ENCODE measurements at places on chromosomes 6 and 20.

- peak; percentile 26 for DNase-seq
Measured at GRCh38 chr6:40912158-40912946, 126.7 kb downstream of the UNC5CL start.

GRCh38 chr20:63963784-63964301, 5.9 kb downstream of the ZNF512B start:
- DNase-seq = no peak

DNA sequence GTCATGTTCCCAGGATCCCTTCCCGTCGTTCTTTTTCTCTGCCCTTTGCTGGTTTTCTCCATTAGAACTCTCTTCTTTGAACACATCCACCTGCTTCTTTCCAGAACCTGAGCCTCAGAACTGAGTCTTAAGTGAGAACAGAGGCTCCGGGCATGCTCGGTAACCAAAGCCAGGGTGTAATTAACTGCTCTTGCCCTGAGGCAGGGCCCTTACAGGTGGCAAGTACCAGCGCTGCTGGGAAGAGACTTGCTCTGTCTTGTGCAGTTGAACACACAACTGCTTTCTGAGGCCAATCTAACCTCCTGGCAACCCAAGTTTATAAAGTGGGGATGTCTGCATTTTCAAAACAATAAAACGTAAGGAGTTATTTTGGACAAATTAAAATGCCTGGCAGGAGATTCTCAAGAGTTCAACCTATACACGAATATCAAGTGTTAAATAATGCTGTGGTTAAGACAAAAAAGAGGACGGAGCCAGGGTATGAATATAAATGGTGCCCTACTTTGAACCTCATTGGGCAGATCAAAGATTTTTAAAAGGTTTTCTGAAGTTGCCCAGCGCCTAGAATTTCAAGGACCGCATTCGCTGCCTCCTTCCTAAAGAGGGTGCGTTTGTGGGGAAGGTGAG, 12.4 kb upstream of the DEK start:
- DNase-seq = peak; percentile 42

DNA sequence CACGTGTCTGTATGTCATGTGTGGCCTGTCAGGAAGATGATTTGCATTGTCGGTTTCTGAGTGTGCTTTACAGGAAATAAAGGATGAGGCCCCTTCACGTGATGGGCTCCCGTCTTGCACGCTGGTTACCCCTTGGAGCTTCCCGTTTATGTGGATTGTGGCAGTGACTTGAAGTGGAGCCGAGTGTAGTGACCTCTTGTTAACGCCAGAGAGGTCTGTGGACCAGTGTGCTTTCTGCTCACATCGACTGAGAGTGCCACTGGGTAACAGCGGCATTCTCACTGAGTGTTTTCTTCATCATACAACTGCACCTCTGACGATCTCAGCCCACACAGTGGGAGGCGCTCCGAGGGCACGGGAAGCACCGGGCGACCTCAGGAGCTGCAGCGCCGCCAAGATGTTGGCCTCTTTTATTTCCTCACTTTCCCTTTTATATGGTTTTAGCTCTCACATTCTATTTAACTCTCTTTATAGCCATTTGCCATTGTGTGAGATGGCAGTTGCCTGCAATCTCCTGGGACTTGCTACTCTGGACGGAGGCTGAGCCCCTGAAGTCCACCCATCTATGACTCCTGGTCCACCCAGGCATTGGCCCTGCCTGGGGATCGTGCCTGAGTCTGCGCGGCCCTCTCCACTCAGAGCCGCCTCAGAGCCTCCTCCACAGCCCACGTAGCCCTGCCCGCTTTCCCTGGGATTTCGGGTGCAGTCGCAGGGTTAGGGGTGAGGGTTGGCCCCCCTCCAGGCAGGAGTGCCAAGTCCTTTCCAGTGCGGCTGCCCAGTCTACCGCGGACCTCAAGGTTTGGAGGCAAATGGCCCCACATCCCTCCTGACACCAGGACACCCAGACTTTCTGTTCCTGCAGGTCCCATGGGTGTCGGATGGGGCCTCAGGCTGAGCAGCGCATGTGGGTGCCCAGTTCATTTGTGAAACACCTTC, 238.9 kb downstream of the ERMARD start:
- no peak for DNase-seq

- peak; percentile 78 for DNase-seq
Measured at GRCh38 chr20:33653218-33653899, 8.8 kb upstream of the C20orf144 start.

- no peak for DNase-seq
Measured at GRCh38 chr20:57467742-57468141, 57.2 kb downstream of the CTCFL start.

GRCh38 chr20:63206878-63207277, 9.1 kb downstream of the YTHDF1 start:
- peak; percentile 38 for DNase-seq

DNA sequence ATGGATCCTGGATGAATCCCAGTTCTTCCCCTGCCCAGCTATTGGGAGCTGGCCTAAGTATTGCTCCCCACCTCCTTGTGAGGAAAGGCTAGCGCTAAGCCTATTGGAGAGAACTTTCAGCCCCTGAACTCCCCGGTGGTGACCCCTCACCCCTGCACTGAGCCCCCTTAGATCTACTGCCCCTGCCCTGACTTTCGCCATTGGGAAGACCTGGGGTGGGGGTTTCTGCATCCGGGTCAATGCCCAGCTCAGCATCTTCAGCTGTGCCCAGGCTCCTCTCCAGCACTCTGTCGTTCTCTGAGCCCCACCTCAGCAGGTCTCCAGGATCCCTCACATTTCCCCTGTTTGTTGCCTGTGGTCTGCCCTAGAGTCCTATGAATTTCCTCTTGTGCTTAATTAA, 9.0 kb downstream of the TREML4 start:
- no peak for DNase-seq

- DNase-seq = peak; percentile 50
Measured at GRCh38 chr6:18380158-18380836, 6.9 kb upstream of the RNF144B start.

- DNase-seq = peak; percentile 23
Measured at GRCh38 chr6:8000636-8001035, 63.6 kb downstream of the BLOC1S5 start.

DNA sequence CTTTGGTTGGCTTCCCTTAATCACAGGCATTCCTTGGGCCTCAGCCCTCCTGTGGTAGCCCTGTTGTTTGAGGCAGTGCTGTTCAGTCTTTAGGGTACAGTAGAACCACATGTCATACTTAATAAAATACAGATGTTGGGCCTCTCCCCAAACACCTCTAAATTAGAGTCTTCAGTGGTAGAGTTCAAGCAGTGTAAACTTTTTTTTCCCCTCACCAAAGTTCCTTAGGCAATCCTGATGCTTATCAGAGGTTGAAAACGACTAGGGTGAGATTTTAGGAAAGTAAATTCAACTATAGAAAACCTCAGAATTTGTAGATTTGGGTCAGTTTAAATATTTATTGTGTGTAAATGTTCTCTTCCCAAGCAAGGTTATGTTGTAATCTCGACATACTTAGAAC, 44.6 kb downstream of the BLTP3A start:
- no peak for DNase-seq

- DNase-seq = peak; percentile 92
Measured at GRCh38 chr6:151276112-151276740, 36.5 kb downstream of the AKAP12 start.

GRCh38 chr20:33337119-33337518, 54.1 kb downstream of the BPIFB1 start:
- no peak for DNase-seq

- peak; percentile 5 for DNase-seq
Measured at GRCh38 chr6:88964509-88964908, 1.1 kb upstream of the RNGTT start.

GRCh38 chr6:144190080-144190479, 39.8 kb downstream of the STX11 start:
- no peak for DNase-seq

DNA sequence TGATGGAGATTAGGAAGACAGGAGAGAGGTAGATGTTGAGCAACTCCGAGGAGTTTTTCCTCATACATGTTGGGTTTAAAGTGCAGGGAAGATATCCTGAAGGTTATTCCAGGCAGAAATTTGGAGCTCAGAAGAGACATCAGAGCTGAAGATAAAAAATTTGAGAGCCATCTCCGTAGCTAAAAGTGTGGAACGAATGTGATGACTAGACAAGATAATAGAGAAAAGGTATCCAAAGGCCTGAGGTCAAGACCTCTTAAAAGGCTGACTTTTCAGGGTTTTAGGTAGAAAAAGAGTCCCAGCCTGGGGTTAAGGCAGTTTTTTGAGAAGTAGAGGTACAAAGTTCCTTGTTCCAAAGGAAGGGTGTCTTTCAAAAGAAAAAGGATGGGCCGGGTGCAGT, 214.8 kb downstream of the ESR1 start:
- DNase-seq = no peak

DNA sequence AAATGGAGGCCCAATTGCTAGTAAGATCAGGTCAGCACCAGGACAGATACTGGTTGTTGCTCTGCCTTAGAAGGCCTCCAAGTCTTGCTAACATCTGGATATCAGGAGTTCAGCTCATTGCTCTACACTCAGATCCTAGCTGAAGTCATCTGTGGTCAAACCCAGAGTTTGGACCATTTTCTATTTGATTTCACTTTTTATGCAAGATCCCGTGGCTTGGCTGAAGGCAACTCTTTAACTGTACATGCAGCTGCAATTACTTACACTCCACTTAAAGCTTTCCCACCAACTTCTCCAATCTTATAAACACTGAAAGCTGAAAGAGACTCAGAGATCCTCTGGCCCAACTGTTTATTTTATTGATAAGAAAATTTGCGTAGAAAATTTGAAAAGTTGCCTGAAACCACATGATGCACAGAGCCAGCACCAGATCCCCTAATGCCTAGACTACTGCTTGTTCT, 2.7 kb downstream of the SLC17A2 start:
- peak; percentile 12 for DNase-seq

DNA sequence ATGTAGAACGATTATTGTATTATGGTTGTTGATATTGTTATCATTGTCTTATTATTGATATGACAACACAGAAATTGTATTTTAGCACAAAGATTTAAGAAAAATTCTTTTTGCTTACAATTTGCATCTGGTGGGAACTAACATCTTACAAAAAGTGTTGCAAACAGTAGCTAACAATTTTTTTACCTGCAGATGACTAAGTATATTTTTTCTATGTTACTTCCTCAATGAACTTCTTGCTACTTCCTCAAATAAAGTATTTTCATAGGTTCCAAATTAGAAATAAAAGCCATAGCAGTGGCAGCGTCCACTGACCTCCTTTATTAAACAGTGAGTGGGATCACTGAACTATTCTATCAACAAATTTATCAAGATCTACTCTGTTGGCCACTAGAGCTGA, 847.0 kb downstream of the PHF3 start:
- no peak for DNase-seq

DNA sequence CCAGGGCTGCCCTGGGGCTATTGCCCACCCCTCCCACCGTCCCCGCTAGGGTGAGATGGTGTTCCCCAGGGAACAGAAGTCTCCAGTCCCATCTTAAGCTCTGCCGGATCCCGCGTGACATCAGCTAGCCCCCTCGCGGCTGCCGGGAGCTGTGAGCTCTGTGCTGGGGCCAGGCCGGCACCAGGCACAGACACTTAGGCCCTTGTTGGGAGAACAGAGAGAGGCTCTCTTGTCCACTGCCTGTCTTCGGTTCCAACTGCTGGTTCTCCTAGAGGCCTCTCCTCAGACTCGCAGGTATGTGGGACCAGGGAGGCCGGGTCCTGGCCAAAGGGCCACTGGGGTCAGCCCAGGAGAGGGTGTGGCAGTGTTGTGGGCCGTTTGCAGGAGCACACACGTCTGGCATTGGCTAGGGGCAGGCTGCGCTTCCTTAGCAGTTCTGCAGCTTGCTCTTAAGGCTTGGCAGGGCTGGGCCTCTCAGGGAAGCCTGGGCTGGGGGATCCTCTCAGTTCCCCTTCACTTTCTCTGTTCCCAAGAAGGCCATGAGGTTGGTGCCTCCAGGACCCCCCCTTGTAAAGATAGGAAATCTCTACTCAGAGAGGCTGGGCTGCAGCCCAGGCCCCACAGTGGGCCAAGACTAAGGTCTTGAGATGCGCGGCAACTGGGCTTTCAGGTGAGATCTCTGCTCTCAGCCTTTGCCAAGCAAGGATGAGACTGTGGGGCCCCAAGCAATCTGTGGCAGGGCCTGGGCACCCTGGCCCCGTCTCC, 6.3 kb downstream of the SGK2 start:
- no peak for DNase-seq

DNA sequence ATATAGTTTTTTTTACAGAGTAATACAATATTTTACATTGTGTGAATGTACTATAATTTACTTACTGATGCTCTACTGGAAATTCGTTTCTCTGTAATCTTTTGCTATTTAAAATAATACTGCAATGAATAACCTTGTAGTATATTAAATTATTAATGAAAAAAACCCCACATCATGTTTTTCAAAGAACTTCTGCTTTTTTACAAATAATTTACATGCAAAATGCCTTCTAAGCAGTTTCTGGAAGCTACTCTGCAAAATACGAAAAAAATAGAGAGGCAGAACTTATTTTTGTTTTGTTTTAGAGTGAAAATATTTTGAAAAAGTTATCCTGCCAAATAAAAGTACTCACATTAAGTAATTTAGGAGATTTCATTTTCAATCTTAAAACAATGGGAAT, 165.8 kb upstream of the SIM1 start:
- no peak for DNase-seq

DNA sequence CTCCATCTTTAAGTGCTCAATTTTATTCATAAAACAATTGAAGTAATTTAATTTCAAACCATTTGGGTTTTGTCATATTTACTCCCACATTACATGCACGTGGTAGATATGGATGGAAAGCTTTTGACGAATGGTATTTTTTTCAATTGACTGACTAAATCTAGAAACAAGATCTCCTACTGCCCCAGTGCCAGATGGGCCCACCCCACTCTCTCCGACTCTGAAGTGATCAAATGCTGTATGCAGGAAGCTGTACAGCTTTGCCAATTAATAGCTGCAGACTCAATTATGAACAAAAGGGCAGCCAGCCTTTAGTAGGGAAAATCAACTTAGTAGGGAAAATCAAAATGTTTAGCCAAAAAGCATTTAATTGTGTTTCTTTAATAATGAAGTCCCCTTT, 46.2 kb downstream of the PACRG start:
- no peak for DNase-seq

- peak; percentile 90 for DNase-seq
Measured at GRCh38 chr20:44018259-44018941, 103.7 kb downstream of the TOX2 start.

DNA sequence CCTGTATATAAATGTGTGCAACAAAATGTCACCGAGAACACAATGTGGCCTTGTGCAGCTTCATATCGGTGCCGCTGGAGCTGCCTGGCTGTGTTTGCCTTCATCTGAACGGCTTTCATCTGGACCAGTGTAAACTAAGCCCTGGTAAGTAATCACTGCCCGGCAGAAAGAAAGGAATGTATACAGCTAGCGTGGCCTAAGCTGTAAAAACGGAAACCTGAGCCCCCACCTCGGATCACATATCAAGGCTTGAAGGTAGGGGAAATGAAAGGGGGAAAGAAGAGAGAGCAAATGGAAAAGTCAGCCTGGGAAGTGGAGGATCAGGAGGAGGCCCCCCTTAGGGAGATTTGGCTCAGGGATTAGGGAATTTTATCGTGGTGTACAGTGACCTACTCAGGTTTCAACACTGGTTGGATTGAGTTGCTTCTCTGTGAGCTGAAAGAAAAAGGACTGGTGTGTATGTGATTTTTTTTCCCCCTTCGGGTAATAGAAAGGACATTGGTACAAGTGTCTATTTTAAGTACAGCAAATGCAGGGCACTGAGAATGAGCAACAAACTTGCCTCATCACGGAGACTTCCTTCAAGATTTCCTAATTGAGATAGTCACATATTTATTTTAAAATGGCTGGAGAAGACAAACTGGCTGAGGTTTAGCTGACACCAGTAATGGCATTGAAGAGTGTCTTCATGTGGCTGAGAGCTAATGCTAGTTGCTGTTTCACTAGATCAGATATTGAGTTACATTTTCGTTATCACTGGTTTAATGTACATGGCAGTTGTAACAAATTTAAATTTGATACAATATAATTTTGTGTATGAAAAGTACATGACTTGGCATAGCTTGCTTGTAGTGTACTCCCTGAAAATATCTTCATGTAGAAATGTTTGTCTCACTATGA, 3.5 kb downstream of the SOBP start:
- peak; percentile 24 for DNase-seq

All from GM23248 (cell line).